GM23338 (cell line): ENCODE measurements at places on chromosomes 12 and 14.
A peak's percentile ranks its signal among the peaks of the same experiment; 100 is the strongest.

DNA sequence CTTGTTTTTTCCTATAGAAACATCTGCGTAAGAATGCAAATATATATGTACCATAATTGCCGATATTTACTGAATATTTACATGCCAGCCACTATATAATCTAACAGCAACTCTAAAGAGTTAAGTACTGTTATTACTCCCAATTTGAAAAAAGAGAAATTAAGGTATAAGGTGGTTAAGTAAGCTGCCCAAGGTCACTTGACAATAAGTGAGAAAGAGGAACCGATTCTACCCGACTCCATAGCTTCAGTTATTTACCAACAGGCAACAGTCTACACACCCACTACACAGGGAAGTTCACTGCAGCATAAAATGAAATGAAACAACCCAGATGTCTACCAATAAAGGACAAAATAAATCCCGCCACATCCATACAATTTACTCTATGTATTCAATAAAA is 1.1 kb downstream of the MIS18BP1 start:
- DNase-seq, result no peak

DNA sequence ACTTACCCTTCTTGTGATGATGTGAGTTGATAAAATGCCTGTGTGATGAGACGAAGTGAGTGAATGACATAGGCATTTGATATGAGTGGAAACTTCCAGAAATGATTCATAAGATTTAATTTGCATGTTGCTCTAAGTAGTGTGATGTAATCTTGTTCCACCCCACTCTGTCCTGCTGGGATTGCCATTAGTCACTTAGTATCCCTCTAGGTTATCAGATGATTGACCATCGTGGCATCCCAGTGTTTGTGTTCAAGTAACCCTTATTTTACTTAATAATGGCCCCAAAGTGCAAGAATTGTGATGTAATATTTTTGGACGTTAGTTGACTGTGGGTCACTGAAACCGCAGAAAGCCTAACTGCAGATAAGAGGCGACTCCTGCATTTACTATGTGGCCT is 214.4 kb upstream of the DIO2 start:
- no peak for DNase-seq

- DNase-seq, result peak; percentile 56
These were observed 13.7 kb upstream of the EIF2B2 start for GRCh38 chr14:74988993-74989392.

GRCh38 chr12:1872001-1872400 is 46.5 kb downstream of the CACNA2D4 start:
- DNase-seq, result no peak

DNA sequence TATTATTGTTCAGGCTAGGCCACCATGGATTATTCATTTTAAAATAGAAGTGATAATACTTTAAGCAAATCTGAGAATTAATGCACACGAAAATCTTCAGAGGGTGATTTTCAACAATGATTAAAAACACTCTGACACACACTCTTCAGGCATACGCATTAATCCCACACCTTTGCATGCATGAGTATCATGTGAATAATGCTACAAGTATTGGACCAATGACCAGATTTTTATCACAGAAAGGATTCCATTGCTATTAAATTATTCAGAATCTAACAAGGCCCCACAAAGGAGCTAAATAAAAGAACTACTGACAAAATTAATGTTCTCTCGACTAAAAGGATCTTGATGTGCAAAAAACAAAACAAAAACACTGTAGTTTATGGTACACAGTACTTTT is 11.1 kb downstream of the EPS8 start:
- no peak for DNase-seq

DNA sequence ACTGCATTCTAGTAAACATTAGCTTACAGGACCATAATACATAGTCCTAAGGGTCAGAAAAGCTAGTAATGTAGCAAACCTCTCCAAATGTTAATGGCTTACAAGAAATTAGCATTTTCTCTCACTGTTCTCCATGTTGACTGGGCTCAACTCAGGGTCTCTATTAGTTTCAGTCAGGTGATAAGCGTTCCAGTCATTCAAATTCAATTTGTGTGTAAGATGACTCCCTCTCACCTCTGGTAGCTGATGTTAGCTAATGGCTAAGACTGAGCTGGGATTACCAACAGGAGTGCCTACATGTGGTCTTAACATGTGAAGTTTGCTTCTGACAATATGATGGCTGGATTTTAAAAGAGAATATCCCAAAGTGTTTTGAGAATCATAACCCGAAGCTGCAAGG is 630.5 kb upstream of the USP15 start:
- DNase-seq, result peak; percentile 58

DNA sequence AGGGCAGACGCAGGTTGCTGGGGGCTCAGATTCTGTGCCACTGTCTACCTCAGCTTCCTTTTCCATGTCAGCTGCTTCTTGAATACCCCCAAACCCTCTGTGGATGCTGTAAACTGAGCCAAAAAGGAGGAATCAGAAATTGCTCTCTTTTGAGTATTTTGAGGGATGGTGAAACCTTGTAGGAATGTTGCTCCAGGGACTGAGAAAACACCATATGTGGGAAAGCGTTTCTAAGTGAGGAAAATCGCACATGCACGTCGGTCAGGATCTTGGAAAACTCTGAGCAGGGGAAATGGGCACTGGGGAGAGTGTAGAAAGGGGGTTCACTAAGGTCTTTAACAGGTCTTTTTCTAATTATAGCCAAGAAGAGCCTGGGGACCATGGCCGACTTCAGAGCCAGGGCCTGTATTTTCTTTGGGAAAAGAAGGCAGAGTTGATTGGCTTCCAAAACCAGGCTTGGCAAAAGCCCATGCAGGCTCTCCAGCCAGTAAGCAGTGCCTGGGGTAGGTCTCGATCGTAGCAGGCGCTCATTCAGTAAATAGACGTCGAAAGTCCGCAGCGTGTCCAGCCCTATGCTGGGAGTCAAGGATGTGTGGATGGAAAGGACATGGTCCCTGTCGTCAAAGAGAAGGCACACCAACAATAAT is 58.0 kb downstream of the NTF3 start:
- no peak for DNase-seq
